ENCODE measurements at places on chromosomes 4 and X.

DNA sequence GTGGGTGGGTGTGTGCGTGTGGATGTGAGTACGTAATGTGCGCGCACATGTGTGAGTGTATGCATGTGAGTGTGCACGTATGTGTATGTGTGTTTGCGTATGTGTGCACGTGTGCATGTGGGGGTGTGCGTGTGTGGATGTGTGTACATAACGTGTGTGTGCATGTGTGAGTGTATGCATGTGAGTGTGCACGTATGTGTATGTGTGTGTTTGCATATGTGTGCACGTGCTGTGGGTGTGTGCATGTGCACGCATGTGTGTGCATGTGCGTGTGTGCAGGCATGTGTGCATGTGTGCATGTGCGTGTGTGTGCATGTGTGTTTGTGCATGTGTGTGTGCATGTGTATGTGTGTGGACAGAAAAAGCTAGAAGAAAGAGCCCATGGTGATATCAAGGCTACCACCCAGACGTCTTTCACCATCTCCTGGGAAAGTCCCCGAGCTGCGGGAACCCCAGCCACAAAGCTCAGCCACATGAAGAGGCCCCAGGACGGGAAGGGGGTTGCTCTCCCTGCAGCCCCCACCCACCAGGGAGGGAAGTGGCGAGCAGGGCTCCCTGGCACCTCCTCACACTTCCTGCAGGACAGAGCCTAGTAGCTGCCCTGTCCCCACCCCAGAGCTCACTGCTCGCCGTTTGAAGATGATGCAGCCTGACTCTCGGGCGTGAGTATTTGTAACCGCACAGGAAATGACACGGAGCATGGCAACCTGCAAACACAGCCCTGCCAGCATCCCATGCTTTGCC is 108.3 kb downstream of the DCTD start:
- DNase-seq: peak; percentile 42

DNA sequence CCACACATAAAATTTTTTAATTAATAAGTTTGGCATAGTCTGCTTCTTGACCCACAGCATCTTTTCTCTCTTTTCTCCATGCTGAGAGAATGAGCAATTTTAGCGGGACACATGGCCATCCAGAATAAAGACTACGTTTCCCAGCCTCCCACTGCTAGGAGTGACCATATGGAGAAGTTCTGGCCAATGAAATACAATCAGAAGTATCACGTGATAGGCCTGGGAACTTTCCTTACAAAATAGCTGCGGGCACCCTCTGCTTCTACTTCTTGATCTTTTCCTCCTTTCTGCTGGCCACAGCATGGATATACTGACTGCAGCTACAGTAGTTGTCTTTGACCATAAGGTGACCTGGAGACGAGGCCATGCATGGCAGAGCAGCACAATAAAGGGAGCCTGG is 348.0 kb downstream of the BCOR start:
- no peak for DNase-seq

DNA sequence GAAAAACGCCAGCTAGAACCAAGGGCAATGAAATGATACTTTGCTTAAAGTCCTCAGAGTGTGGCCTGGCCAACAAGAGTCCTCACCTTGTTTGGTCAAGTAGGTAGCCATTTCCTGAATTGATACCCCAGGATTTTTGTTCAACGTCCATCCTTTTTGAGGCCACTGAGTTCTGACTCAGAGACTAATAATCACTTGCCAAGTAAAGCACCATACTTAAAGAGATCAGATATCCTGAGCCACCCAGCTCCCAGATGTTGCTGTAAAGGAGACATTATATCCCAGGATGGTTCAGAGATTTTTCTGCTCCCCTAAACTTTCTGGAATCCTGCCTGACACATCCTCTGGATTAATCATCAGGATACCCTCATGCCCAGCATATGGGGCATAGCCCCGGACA is 190.9 kb downstream of the RAP1GDS1 start:
- no peak for DNase-seq

DNA sequence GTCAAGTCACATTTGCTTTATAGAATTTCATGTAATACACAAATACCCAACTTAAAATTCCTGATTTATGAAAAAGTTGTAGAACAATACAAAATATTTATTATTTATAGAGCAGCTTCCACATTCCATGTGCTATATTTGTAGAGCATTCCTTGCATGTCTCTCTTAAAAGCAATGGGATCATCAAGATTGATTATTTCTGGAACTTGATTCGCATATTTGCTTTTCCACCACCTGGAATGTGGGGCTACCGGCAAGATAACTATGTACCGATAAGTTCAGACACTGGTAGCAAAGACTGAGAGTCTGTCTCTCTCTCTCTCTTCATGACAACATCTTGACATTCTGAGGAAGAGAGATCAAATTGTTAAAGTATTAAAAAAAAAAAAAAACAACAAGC is 59.3 kb downstream of the MAPK10 start:
- DNase-seq: no peak

GRCh38 chrX:51824061-51824460 is 69.4 kb upstream of the MAGED1 start:
- no peak for DNase-seq

GRCh38 chr4:159144112-159144694 is 41.3 kb downstream of the RAPGEF2 start:
- DNase-seq: no peak

DNA sequence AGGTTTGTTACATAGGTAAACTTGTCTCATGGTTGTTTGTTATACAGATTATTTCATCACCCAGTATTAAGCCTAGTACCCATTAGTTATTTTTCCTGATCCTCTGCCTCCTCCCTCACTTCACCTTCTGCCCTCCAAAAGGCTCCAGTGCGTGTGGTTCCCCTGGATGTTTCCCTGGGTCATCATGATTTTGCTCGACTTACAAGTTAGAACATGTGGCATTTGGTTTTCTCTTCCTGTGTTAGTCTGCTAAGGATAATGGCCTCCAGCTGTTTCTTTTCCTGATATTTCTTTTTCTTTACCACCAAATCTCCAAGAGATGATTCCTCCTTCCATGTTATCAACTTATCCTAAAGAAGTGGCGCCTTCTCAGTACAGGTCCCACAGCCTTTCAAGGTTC is 543.1 kb upstream of the ADGRL3 start:
- DNase-seq: no peak

DNA sequence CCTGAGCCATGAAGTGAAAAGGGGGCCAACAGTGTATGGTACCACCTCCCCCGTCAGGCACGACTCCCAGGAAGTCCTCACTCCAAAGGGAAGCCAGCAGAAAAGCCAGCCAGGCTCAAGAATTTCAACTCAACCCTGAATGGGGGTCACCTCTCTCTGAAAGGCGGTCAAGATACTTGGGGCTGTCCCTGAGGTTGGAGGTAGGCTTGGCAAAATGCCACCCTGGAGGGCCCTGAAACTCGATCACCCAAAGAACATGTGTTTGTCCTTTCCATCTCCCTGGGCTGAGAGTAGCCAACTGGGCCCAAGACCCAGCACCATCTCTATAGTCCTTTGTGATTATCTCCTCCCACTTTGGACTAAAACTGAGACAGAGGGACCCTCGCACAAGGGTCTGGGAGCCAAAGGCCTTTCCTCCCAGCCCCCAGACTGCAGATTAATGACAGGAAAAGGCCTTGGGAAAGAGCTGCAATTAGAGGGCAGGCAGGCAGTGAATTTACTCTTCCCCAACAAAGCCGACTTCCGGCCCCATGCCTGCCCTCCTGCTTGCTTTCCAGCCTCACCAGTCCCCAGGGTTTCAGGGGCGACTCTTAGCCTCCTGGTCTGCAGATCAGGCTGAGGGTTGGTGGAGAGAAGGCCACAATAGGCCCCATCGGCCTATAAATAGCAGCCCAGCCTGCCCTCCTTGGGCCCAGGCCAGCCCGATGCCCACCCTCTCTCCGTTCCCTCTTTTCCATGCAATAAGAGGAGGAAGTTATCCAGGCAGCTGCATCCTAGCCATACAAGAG is 5.6 kb downstream of the SASH3 start:
- no peak for DNase-seq

GRCh38 chrX:781224-782204 is 150.9 kb downstream of the SHOX start:
- no peak for DNase-seq

GRCh38 chr4:78409612-78410202 is 141.9 kb upstream of the ANXA3 start:
- no peak for DNase-seq

GRCh38 chr4:133866328-133866699 is 335.3 kb downstream of the PABPC4L start:
- DNase-seq: no peak

GRCh38 chr4:30586850-30587249 is 133.3 kb upstream of the PCDH7 start:
- no peak for DNase-seq

DNA sequence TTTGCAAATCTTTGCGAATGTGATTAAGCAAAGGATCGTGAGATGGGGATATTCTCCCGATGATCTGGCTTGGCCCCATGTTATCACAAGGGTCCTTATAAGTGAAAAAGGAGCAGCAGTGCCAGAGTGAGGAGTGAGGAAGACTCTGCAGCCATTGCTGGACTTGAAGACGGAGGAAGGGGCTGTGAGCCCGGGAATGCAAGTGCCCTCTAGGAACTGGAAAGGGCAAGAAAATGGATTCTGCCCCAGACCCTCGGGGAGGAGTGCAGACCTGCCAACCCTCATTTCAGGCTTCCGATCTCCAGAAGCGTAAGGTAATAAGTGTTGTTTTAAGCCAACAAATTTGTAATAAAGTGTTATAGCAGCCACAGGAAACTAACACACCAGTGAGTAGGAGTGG is 76.3 kb downstream of the EVC start:
- DNase-seq: no peak

DNA sequence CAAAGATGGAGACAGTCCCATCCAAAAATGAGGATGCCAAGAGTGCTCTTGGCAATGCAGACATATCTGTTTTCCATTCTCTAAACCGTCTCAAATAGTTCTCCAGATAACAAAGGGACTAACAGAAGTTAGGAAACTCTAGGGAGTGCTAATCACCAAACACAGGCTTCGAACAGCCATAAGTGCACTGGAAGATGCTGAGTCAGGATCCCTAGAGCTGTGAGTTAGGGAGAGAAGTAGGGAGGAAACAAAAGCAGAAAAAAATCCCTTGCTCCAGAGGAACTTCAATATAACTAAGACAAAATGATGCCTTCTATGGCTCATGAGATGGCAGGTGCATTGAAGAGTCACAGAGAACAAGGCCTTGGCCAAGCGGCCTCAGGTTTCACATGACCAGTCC is 251.0 kb upstream of the PPARGC1A start:
- DNase-seq: no peak

GRCh38 chr4:120921456-120922380 is 808 bp downstream of the PRDM5 start:
- DNase-seq: peak; percentile 45

- DNase-seq: no peak
Observed at GRCh38 chr4:5500165-5500564, 208.2 kb downstream of the EVC2 start.

All from activated T-cell treated with anti-CD3 and anti-CD28 coated beads, Interleukin-2, amount 50 U/mL, for 1 hour (primary cell).